ENCODE measurements at places on chromosomes 4 and X. TPM values are rescaled to one million over a fixed set of nuclear protein-coding genes. Genes with fewer than 3 reads are reported as not detected.

Gene FAM90A26
- total RNA-seq, result not detected

Gene ASMT
- not detected for total RNA-seq

Gene CLDN34
- total RNA-seq, result not detected

Gene CXorf49
- not detected for total RNA-seq
